ELR (cell line): ENCODE measurements at places on chromosomes 2 and 18.

DNA sequence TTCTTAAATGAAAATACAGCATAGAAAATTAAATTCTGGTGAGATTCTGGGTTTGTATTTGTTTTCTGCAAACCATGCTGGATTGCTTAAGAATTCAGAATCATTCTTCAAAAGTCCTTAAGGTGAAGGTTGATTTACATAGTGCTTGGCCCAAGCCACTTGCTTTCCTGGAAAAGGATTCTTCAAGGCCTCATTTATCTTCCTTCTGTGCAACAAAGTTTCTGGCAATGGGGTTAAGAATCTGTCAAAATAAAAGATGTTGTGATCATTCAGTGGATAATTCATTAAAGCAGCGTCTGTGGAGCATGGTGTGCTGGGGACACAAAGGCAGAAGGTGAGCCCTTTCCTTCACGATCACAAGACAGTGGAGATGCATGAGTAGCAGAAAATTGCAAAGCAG is 351.9 kb downstream of the GALR1 start:
- no peak for DNase-seq

GRCh38 chr2:146818122-146818521 is 1026.7 kb upstream of the ACVR2A start:
- DNase-seq, result peak; percentile 73

GRCh38 chr2:23497063-23497462 is 112.1 kb downstream of the KLHL29 start:
- DNase-seq, result peak; percentile 25

- DNase-seq, result peak; percentile 61
Observed at GRCh38 chr2:222024932-222025880, 273.6 kb downstream of the PAX3 start.

- peak; percentile 21 for DNase-seq
Observed at GRCh38 chr2:143524119-143524553, 394.9 kb downstream of the ARHGAP15 start.

DNA sequence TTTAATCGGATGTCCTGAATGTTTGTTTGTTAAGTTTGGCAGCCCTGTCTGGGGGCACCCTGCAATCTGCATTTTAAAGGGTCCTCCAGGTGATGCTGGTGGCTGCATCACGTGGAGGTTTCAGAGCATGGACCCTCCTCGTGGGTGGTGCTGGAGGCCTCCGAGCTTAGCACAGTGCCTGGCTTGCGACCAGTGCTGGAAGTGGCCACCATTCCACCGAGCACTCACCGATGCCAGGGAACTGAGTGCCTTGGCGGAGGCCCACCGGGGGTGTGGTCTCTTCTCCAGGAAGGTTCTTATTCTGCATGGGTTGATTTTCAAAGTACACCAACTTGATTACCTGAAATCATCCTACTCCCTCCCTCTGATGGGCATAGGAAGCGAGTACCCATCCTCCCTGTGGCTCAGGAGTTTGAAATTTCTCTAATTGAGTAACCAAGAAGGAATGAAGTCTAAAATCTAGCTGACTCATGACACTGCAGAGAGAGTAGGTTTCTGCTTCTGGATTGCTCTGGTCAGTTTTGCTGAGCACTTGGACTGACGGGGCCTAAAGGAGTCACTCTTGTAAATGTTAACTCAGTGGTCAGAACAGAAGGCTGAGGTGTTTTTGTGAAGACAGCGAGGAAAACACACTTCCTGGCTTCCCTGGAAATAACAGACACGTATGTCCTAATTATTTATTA is 58.1 kb upstream of the SLC66A3 start:
- peak; percentile 74 for DNase-seq

DNA sequence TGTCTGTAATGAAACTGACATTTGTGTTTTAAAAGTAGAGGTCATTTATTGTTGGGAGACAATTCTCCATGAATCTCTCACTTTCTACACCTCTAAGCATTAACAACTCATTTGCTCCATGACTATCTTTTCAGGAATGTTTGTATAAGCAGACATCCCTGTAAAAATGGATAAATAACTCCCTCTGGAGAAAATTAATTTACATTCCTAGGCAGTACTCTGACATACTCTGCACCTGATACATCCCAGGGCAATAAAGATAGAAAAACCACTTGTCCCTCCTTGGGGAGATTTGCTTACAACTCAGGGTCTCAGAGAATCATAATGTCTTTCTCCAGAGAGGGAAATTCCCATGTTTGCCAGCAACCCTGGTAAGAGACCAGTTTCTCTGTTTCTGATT is 1037.7 kb upstream of the SLC39A10 start:
- no peak for DNase-seq

DNA sequence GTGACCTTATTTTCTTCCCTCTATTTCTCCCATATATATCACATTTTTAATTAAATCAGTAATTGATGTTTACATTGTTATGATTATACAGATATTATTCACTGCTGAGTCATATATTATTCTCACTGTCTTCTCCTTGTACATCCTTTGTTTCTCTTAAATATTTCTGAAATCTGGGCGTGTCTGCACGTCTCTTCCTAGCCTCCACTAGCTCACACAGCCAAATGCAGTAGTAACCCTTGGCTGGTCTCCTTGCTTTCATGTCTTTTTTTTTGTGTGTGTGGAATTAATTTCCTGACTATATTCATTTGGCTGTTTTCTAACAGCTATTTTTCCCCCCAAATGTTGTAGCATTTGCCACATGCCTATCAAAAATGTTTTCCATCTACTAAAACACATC is 15.8 kb downstream of the CCNYL1 start:
- peak; percentile 72 for DNase-seq

- no peak for DNase-seq
Observed at GRCh38 chr2:201926067-201926466, 107.6 kb upstream of the FZD7 start.

GRCh38 chr18:275486-275885 is 7.6 kb upstream of the THOC1 start:
- no peak for DNase-seq

- no peak for DNase-seq
Observed at GRCh38 chr2:159902722-159903121, 104.7 kb upstream of the CD302 start.

GRCh38 chr2:2639251-2640139 is 308.4 kb upstream of the MYT1L start:
- no peak for DNase-seq

GRCh38 chr2:238220892-238221521 is 17.5 kb upstream of the ILKAP start:
- DNase-seq, result no peak

- DNase-seq, result no peak
Observed at GRCh38 chr2:208250388-208250787, 4.5 kb downstream of the IDH1 start.

DNA sequence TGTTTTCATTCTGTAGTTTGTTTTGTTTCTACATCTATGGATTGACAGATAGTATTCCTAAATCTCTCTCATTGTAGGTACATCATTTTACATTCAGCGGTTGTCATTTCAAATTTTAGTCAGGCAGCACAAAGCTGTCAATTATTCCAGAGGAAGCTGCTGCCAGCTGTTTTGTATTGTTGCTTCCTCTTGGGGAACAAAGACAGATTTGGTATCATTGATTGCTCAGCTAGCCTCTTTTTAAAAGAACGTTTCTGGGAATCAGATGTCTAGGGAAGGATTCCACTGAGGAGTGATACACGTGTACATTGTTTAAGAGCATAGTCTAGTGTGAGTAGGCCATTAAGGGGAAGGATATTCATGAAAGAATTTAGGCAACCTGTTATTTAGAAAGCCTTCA is 145.8 kb downstream of the AGPS start:
- no peak for DNase-seq

GRCh38 chr2:119290859-119291587 is 67.4 kb downstream of the STEAP3 start:
- DNase-seq, result peak; percentile 80

DNA sequence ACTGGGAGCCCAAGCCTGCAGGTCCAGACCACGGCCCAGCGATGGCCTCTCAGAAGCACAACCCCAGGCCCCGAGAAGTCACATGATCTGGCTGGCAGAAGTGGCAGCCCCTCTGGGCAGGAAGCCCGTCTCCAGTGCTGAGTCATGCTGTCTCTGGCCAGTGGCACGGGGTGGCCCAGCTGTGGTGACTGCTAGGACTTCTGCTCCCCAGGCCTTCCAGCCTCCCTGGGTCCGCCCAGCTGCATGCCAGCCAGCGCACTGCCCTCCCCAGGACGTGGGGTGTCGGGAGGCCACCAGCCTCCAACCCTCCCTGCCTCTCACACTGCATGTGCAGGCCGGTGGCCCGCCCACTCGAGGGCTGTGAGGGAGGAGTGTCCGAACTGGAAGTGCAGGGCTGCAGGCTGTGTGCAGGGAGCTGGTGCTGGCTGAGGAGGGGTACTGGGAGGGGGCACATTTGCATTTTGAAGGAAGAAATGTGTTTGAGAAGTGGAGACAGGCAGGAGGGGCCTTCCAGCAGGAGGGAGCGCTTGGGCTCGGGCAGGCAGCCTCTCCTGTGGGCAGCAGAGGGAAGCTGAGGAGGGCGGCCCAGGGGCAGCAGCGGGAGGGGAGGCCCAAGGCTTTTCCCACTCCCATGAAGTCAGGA is 17.0 kb upstream of the HPCAL1 start:
- DNase-seq, result peak; percentile 65

- no peak for DNase-seq
Observed at GRCh38 chr18:26893996-26894395, 28.5 kb upstream of the AQP4 start.

DNA sequence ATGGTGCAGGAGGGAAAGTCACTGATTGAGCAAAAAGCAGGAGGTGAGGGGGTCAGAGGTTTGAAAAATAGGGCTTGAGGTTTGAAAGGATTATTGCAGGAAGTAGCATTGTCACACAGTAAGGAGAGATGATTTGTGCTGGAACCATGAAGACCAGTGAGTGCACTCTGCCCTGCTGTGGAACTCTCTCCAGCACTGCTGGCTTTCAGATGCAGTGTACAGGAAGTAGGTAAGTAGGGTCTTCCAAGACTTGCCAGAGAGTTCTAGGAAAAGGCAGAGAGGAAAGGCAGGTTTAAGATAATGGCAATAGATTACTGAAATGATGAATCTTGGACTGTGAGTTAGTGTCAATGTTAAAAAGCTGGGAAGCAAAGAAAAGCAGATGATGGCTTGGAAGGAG is 11.2 kb downstream of the SP110 start:
- no peak for DNase-seq

GRCh38 chr2:206011795-206012194 is 74.2 kb downstream of the INO80D start:
- DNase-seq, result peak; percentile 32

- peak; percentile 66 for DNase-seq
Observed at GRCh38 chr2:56687169-56687568, 503.4 kb downstream of the CCDC85A start.

GRCh38 chr18:76363436-76364120 is 131.5 kb downstream of the ZNF516 start:
- DNase-seq, result peak; percentile 79

- DNase-seq, result no peak
Observed at GRCh38 chr18:48589797-48590519, 51.1 kb downstream of the CTIF start.

GRCh38 chr2:5555636-5556035 is 136.5 kb upstream of the SOX11 start:
- no peak for DNase-seq

- DNase-seq, result no peak
Observed at GRCh38 chr18:43524260-43524659, 247.0 kb upstream of the SYT4 start.

GRCh38 chr2:124269348-124269747 is 244.3 kb downstream of the CNTNAP5 start:
- DNase-seq, result no peak

DNA sequence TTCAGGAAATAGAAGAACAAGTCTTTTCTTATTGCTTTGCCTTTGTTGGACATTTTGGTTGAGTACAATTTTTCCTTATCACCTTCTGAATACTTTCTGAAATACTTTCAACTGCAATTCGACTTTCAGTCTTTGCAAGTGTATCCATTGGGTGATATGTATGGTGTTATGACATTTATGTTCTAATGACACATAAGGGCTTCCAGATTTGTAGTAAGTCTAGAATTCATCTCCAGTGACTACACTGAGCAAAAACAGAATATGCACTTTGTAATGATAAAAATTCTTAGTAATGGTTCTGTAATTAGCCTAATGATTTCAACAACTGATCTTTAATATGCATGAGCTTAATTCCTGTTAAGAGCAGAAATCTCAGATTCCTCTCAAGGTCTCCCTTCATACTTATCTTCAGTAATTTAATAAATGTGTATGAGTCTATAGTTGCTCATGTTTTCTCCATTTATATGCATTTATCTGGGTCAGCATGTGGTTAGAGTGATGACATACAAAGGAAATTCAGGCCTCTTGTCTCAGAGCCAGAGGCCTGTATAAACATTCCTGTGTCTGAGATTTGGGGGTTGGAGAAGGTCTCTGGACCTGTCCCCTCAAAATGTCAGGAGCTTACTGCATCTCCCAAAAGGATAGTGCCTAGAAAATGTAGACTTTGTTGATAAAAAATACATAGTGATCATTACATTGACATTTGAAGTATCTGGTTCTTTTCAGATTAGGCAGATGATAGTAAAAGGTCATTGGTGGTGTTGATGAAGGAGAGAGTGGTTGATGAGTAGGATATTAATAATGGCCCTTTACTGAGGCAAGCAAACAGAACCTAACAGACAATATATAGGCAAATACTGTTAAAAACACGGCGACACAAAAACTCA is 114.9 kb downstream of the QPCT start:
- peak; percentile 84 for DNase-seq

DNA sequence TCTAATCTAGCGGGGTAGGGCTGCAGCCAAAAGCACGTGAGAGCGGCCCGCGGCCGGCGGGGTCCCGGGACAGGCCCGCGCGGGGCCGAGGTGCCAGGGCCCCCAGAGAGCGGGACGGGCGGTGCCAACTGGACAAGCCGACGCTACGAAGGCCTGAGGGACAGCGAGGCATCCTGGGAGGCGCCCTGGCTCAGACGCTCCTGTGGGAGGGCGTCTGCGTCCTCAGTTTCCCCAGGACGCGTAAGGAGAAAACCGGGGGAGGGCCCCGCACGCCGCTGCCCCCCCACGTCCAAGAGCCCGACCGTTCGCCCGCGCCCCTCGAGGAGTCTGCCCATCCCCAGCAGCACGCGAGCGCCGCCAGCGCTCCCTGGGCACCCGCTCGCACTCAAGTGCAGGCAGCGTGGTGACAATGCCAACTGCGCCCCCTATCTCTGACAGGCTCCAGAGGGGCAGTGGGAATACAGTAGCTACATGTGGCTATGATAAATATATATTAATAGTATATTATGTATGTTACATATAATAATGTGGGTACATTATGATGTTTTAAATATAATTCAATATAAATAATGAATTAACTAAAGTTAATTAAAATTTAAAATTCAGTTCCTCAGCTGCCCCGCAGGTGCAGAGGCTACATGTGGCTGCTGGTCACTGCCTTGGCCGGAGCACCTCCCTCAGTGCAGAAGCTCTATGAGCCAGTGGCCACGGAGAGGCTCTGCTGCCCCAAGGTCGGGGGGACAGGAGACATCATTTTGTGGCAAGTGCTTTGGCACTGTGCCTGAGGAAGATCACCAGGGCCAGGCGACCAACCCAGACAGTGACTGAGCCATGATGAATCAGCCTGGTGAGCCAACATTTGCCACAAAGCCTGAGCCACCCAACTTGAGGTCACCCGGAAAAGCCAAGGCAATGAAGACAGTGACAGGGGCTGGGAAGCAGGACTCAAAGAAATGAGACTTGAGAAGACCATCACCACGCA is 5.5 kb upstream of the SFT2D3 start:
- DNase-seq, result peak; percentile 66

- DNase-seq, result no peak
Observed at GRCh38 chr2:58157754-58158153, 83.4 kb downstream of the FANCL start.

GRCh38 chr2:169702996-169703395 is 8.7 kb downstream of the PHOSPHO2 start:
- no peak for DNase-seq

- no peak for DNase-seq
Observed at GRCh38 chr2:53576166-53576565, 191.4 kb upstream of the CHAC2 start.
